NCI-H510A (cell line): ENCODE measurements at places on chromosomes 1 and 21.

DNA sequence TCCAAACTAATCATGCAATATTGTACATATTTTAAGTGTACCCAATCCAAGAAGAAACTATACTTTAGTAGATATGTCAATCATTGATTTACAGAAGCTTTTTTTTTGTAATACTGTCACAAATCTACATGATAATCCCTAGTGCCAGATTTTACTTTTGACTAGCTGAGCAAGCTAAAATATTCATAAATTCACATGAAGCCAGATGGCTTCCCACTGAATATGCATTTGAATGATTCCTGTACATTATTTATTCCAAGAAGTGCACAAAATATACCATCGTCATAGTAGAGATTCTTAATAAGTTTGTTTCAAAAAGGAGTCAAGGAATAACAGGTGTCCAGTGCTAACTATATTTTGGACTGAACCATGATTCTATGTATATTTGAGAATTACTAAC lies 17.2 kb downstream of the FPGT start:
- DNase-seq, result no peak

DNA sequence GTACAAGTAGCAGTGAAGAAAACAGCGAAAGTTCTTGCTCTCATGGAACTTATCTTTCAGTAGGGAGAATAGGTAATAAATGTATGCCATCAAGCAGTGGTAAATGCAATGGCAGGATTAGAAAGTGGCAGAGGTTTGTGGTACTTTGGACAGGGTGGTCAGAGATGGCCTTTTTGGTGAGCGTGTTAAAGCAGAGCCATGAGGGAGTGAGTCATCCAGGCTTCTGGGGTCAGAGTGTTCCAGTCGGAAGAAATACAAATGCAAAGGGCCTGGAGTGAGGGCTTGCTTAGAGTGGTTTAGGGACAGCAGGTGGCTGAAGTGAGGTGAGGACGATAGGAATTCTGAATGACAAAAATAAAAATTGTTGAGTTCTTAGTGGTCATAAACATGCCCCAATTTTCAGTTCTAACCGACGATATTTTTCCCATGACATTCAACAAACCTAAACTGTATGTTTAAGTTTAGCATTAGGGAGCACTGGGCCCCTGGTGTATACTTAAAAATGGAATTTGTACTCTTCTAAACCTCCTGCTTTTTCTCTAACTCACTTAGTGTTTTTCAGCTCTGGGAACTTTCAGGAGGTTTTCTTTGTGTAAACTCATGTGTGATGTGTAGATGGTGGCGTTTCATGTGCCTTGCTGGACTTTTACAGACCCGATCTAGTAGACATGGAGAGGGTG lies 78.2 kb downstream of the MACF1 start:
- DNase-seq, result no peak

DNA sequence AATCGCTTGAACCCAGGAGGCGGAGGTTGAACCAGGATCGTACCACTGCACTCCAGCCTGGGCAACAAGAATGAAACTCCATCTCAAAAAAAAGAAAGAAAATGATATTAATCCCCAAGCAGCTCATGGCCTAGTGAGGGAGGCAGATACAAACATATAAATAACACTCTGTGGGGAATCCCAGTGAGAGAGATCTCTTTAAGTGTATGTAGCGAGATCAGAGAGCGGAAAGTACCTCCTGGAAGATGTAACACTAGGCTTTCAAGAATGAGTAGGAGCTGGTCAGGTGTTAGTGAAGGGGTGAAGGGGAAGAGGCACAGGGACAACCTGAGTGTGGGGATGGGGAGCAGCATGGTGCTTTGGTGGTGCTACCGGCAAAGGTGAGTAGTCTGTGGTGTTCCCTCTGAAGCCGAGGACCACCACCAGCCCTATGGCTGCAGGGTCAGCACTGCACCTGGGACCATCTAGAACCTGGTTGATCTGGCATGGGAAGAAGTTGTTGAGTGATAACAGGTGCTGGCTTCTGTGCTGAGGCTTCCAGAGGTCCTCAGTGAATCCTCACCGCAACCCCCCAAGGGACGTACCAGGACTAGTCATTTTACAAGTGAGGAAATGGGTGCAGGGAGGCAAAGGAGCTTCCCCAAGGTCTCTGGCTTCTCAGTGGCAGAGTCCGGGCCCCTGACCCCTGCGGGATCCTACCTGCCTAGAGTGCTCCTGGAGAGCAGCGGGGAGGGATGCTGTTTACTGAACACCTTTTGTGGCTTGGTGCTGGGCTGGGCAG lies 367.6 kb upstream of the VAMP3 start:
- no peak for DNase-seq

GRCh38 chr1:194709439-194709838 lies 1523.0 kb upstream of the B3GALT2 start:
- no peak for DNase-seq

GRCh38 chr21:35319684-35320283 lies 270.7 kb upstream of the RUNX1 start:
- no peak for DNase-seq

DNA sequence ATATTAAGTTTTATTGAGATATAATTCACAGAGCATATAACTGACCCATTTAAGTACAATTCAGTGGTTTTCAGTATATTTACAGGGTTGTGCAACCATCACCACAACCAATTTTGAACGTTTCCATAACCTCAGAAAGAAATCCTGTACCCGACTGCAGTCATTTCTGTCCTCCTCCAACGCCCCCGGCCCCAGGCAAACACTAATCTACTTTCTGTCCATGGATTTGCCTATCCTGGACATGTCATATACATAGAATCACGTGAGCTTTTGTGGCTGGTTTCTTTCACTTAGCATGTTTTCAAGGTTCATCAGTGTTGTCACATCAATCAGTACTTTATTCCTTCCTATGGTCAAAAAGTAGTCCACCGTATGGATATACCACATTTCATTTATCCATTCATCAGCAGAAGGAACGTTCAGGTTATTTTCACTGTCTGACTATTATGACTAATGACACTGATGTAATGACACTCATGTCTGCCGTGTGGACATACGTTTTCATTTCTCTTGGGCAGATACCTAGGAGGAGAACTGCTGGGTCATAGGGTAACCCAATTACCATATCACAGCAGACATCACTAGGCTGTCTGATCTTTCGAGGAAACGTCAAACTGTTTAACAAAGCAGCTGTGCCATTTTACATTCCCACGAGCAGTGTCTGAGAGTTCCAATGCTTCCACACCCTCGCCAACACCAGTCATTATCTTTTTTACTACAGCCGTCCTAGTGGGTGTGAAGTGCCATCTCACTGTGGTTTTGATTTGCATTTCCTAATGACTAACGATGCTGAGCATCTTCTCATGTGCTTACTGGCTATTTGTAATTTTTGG lies 30.8 kb downstream of the MRPL37 start:
- DNase-seq, result no peak

DNA sequence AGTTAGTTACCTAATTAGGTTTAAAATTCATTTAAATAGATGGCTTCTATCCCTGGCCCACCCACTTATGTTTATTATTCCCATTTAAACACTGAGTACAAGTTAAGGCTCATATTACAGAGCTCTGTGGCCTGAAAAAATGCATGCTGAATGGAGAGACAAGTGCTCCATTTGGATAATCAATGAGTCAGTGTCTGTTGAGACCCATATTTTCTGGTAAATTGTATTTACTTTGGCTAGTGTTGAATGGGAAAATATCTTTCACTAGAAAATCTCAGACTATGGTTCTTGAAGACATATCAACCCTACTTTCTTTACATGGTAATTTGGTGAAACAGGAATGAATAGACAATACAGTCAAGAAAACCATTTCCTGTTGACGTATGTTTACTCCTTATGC lies 356.0 kb downstream of the S1PR1 start:
- DNase-seq, result no peak

- no peak for DNase-seq
Observed at GRCh38 chr21:14566894-14567293, 20.8 kb upstream of the SAMSN1 start.

- no peak for DNase-seq
Observed at GRCh38 chr21:28944296-28944695, 48.4 kb downstream of the LTN1 start.

DNA sequence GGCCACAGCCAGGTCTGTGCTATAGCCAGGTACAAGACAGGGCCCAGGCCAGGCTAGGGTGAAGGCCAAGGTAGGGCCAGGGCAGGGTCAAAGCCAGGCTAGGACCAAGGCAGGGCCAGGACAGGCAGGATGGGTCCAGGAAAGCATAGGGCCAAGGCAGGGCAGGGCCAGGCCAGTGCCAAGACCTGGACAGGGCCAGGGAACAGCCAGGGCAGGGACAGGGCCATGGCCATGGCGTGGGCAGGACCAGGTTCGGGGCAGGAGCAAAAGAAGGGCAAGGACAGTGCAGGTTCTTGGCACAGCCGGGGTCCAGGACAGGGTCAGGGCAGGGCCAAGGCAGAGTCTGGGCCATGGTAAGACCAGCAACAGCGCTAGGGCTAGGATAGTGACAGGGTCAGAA lies 153.4 kb downstream of the LIPI start:
- no peak for DNase-seq

GRCh38 chr1:25586181-25586588 lies 30.4 kb upstream of the MAN1C1 start:
- no peak for DNase-seq

DNA sequence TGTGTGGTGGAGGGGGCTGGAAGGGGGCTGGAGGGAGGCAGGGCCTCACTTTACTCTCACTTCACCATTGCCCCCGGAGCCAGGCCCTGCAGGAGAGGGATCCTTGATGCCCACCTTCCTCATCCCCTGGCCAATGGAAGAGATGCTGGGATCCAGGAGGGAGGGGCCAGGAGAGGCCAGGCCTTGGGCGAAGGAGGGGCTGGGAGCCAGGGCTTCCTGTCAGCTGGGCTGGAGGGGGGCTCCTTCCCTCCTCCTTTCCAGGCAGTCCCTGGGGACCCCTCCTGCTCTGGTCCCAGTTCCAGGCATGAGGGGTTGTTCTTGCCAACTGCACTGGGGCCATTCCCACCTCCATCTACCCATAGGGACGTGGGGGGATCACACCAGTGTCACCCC lies 5.7 kb downstream of the AHDC1 start:
- DNase-seq, result no peak

DNA sequence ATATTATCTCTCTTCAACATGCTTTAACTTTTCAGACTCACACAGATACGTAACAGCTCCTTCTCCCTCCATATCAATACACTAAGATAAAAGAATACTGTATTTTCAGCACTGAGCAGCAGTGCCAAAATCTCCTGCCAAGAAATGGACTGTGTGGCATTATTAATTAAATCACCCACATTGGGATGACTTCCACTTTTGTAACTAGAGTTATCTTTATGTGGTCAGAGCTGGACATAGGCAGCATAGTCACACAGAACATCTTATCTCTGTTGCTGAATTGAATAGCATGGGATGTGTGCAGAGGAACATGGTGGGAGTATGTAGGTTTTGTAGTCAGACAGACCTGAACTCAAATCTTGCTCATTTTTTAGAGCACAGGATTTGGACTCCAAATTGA lies 41.4 kb upstream of the CACYBP start:
- DNase-seq, result no peak

DNA sequence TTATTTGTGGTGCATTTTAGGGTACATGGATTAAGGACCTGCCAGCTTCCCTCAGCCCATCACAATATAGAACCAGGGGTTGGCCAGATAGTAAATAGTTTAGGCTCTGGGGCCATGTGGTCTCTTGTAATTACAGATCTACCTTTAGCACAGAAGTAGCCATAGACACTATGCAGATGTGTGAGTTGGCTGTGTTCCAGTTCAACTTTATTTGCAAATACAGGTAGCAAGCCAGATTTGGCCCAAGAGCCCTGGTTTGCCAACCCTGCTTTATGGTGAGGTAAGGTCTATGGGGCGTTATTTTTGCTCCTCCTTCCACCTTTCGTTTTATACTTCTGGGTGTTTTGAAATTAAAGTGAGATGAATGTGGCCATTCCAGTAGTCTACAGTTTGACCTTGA lies 48.7 kb downstream of the MRPS6 start:
- no peak for DNase-seq

DNA sequence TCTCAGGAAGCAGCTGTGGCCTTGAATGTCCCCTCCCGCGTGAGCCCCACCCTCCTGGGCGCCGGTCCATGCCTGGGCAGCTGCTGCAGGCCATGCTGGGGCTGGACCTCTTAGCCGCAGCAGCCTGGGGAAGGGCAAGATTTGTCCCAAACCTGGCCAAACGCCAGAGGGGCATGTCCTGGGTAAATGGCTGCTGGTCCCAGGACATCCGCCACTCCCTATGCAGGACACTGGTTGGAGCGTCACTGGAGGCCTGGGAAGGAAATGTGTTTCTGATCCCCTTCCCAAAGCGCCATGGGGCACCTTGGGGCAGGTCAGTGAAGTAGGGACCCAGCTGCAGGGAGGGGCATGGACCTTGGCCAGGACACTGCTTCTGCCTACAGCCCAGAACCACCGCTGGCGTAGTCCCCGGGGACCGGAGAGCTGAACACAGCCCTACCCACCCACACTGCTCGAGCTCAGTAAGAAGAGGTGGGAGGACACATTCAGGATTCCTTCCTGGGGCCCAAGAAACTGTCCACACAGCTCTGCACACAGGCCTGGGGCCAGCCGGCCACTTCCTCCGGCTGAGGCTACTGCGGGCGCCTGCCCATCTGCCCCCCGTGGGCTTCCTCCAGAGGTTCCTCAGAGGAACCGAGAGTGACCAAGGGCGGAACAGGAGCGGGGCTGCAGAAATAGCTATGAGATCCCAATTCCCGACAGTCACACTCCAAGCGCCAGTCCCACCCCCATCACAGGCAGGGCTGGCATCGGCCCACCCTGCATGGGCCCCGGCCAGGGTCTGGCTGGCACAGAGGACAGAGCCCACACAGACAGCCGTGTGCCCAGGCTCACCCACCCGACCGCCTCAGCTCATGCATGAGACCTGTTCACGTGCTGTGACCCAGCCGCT lies 10.8 kb upstream of the PLEKHG5 start:
- no peak for DNase-seq

DNA sequence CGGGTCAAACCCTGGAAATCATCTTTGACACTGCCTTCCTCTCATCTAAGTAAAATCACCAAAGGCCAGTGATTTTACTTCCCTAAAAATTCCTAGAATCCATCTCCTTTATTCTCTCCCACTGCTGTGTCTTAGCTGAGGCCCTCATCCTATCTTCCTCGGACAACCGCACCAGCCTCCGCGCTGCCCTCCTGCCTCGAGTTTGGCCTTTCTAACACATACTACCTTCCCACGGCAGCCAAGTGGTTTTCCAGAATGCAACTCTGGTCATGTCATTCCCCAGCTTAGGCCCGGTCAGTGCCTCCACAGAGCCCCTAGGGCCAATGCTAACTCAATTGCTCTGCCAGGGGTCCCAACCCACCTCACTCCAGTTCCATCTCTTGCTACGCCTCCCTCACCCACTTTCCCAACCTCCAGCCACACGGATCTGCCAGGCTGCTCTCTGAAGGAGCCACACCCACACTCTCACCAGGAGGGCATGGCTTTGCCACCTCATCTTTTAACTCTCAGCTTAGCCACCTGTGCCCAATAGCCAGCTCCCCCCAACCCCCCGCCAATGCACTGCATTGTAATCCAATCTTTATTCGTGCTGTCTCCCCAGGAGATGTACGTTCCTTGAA lies 6.8 kb downstream of the TMEM9 start:
- no peak for DNase-seq

GRCh38 chr1:82116105-82116504 lies 315.4 kb downstream of the ADGRL2 start:
- no peak for DNase-seq

GRCh38 chr1:108503062-108503733 lies 53.1 kb downstream of the NBPF6 start:
- DNase-seq, result no peak

- no peak for DNase-seq
Observed at GRCh38 chr21:45381036-45381787, 23.8 kb upstream of the COL18A1 start.
